Stimulated activated CD4-positive, alpha-beta T cell treated with anti-CD3 and anti-CD28 coated beads, Interleukin-2, amount 100 ng/mL, for 24 hours (primary cell): ENCODE measurements at places on chromosomes 2 and 18.

- DNase-seq = no peak
Measured at GRCh38 chr18:42533009-42533575, 578.1 kb downstream of the PIK3C3 start.

DNA sequence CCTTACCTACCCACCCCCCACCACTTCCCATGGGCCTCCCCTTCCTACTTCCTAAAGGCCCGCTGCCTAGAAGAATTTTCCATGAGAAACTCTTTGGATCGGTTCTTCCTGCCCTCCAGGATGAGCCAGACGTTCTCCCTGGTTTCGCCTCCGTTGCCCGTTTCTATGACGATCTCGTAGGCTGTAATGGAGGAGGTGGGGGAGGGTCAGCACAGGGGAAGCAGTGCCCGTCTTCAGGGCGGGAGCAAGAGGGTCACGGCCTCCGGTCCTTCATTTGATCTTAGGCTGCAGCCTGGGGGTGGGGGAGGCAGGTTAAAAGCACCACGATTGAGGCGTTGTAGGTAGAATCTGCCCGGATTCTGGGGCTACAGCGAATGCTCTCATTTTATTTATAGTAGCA, 172.0 kb downstream of the LOXHD1 start:
- DNase-seq = no peak

GRCh38 chr2:223470602-223471001, 131.6 kb downstream of the SCG2 start:
- DNase-seq = no peak

- no peak for DNase-seq
Measured at GRCh38 chr2:241035818-241036396, 37.5 kb downstream of the SNED1 start.

DNA sequence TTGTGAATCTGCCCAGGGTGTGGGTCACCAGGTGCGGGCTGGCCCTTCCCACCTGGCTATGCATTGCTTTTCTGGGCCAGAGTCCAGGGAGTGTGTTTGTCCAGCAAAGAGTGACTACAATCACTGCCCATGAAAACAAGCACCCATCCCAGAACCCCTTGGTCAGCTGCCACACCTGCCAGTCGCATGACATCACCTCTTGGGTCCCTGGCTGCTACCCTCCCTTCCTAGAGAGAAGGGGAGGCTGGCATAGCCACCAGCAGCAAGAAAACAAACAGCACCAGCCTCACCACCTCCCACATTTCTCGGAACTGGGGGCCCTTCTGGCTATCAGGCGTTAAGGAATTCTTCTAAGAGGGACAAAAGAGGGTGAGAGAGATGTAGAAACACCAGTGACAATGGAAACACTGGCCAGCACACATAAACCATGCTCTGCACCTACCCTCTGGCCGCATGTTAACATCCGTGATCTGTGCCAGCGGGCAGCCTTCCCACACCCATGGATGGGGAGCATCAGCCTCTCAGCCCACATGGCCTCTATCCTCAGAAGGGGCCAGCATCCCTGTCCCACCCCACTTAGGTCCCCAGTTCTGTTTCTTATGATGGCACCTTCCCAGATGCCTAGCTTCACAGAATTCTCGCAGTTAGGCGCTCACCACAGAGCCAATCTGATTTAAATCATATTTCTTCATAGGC, 109.7 kb upstream of the GLI2 start:
- DNase-seq = no peak

GRCh38 chr2:105244451-105244850, 2.9 kb downstream of the GPR45 start:
- DNase-seq = no peak
